ENCODE measurements at places on chromosomes 5 and 9. TPM values are rescaled to one million over a fixed set of nuclear protein-coding genes. Genes with fewer than 3 reads are reported as not detected.
A peak's percentile ranks its signal among the peaks of the same experiment; 100 is the strongest.

- H3K4me3 ChIP-seq = no peak overlapping the region
- no peak overlapping the region for H3K27ac ChIP-seq
- no peaks in the 10 kb centered on the region for H3K4me1 ChIP-seq
- no peaks in the 10 kb centered on the region for H3K27me3 ChIP-seq
- peaks cover 2% of the 10 kb centered on the region for H3K36me3 ChIP-seq
These were observed 188.2 kb downstream of the CRB2 start for GRCh38 chr9:123544007-123544827.

DNA sequence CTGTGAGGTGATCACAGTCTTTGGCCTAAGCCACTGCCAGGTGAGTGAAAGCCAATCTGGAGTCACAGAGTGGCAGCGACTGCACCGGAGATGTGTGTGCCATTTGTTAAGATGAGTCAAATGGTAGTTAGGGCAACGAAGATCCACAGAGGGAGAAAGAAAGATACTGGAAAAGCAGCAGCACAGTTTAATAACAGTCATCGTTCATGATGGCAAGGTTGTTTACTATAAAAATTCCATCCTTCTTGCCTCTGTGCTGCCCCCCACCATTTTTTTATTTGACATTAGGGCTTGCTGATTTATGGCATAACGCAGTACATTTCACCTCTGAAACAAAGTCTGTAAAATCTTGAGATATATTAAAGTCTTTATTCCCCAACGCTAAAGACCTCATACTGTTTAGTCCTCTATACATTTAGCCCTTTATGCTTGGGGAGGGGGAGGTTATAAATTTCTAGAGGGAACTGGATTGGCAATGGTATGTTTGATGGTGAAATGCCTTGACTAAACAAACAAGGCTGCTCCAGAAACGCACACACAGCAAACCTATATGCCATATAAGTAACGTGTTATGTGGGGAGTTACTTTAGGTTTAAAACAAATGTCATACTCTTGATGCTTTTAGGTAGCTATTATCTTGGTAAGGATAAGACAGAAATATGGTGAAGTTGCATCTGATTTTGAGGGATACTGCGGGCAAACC is 55.8 kb upstream of the ABL1 start:
- no peak overlapping the region for H3K27ac ChIP-seq
- DNase-seq = no peak
- H3K27me3 ChIP-seq = no peaks in the 10 kb centered on the region
- peaks cover 8% of the 10 kb centered on the region for H3K4me1 ChIP-seq
- no peak overlapping the region for H3K4me3 ChIP-seq

GRCh38 chr9:18393340-18394130 is 80.4 kb upstream of the ADAMTSL1 start:
- no peak overlapping the region for H3K27ac ChIP-seq
- no peak overlapping the region for H3K4me3 ChIP-seq
- DNase-seq = no peak
- no peaks in the 10 kb centered on the region for H3K27me3 ChIP-seq

DNA sequence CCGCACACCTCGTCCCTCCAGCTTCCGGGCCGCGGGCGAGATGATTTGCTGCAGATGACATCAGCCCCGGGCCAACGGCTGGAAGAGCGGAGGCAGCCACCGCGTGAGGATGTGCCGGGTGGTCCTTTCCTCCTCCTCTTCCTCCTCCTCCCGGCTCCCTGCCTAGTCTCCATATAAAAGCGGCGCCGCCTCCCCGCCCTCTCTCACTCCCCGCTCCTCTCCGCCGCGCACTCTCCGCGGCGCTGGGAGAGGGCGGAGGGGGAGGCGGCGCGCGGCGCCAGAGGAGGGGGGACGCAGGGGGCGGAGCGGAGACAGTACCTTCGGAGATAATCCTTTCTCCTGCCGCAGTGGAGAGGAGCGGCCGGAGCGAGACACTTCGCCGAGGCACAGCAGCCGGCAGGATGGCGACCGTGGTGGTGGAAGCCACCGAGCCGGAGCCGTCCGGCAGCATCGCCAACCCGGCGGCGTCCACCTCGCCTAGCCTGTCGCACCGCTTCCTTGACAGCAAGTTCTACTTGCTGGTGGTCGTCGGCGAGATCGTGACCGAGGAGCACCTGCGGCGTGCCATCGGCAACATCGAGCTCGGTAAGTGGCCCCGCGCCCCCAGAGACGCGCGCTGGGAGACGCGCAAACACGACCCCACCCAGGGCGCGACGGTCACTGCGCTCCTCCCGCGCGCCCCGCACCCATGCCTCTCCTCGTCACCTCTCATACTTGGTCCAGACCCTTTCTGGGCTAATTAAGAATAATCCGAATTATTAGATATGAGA is at the start of gene MAP1B:
MAP1B (plus strand) TSS at position 345 of the 770 bp plus-strand sequence; CDS start at position 402, 57 bp downstream.
- H3K4me3 ChIP-seq = peak within 1 kb of the TSS; percentile 34
- no peak within 1 kb of the TSS for H3K27ac ChIP-seq
- DNase-seq = no peak
- H3K36me3 ChIP-seq = no peaks in the 10 kb centered on the region
- peaks cover 12% of the 10 kb centered on the region for H3K4me1 ChIP-seq

- no peaks in the 10 kb centered on the region for H3K27me3 ChIP-seq
- no peak overlapping the region for H3K4me3 ChIP-seq
- DNase-seq = no peak
- H3K36me3 ChIP-seq = peaks cover 2% of the 10 kb centered on the region
These were observed 9.1 kb upstream of the ARHGEF37 start for GRCh38 chr5:149572170-149572569.

GRCh38 chr5:31033295-31033694 is 160.2 kb upstream of the CDH6 start:
- no peak overlapping the region for H3K4me3 ChIP-seq
- no peak overlapping the region for H3K27ac ChIP-seq
- no peaks in the 10 kb centered on the region for H3K27me3 ChIP-seq

DNA sequence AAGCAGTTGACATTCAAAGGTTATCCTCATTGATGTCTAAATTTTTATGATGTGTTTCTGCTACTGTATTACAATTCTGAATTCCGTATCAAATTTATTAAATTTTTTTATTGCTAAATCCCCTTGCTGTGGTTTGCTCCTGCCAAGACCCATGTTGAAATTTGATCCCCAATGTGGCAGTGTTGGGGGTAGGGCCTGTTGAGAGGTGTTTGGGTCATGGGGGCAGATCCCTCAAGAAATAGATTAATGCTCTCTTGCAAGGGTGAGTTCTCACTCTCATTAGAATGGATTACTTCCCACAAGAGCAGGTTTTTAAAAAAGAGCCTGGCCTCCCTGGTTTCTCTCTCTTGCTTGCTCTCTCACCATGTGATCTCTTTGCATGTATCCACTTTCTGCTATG is 434.5 kb upstream of the POU5F2 start:
- H3K4me3 ChIP-seq = no peak overlapping the region
- DNase-seq = no peak
- H3K27ac ChIP-seq = no peak overlapping the region
- no peaks in the 10 kb centered on the region for H3K36me3 ChIP-seq
- H3K27me3 ChIP-seq = peaks cover 7% of the 10 kb centered on the region
- peaks cover 5% of the 10 kb centered on the region for H3K4me1 ChIP-seq

Gene PPP1R2B
- total RNA-seq = 0.13 TPM

Gene BTNL8
- not detected for total RNA-seq

Gene QSOX2
- total RNA-seq = 11.4 TPM

Data from activated CD8-positive, alpha-beta T cell treated with anti-CD3 and anti-CD28 coated beads, Interleukin-2, amount 10 ng/mL, durations not matched to agents 7 days and 5 days (primary cell).